Activated naive CD4-positive, alpha-beta T cell treated with anti-CD3 and anti-CD28 coated beads, Interleukin-2, amount 50 U/mL, for 72 hours (primary cell): ENCODE measurements at places on chromosomes 7 and 10. TPM values are rescaled to one million over a fixed set of nuclear protein-coding genes. Genes with fewer than 3 reads are reported as not detected.

Gene CFAP70
- 1.2 TPM for total RNA-seq

Gene UCMA
- not detected for total RNA-seq

Gene DAGLB
- 19.1 TPM for total RNA-seq

Gene DGKI
- 16.8 TPM for total RNA-seq

Gene TET1
- 1.6 TPM for total RNA-seq

Gene MCM10
- 64.6 TPM for total RNA-seq

Gene ACTR3C
- total RNA-seq: 2.3 TPM

Gene ANKRD2
- 0.39 TPM for total RNA-seq

DNA sequence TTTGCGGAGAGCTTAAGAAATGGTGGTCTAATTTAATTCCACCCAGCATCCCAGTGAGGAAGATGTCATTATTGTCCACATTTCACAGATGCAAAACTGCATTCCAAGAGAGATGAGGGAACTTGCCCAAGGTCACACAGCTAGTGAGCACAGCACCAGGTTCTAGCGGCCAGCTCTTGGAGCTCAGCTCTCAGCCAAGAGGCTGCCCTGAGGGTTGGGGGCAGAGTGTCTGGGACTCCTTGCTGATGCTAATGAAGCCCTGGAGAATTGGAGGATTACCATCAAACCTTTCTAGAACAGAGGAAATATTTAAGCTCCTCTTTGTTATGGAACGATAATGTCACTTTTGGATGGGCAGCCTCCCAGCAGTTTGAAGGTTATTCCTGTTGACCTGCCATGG is 48.0 kb downstream of the PLPP4 start:
- no peak for DNase-seq

DNA sequence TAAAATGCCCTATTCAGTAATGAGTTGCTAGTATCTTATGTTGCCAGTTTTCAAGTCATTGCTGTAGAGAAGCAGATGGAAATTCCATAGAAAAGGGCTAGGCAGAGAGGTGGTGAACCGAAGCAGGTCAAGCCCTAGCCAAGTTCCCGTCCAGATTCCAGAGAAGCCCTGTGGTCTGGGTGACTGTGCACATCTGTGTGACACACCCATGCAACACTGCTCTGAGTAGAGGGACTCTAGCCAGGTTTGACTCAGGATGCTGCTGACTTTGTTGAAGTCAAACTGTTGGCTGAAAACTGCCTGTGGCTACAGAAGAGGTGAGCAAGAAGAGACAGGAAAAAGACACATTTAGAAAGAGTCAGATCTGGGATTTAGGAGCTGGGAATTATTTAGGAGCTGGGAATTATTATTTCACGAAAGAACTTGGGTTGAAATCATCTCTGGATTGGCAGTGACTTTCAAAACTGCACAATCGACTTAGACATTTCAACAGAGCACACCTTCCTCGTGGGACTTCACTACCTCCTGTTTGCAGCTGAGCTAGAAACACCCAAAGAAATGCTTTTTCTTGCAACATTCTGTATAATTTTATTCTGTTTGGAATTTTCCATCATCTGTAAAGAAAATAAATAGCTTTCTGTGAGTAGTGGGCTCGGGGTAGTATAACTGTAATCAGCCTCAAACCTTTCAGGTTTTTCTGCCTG is 149.1 kb upstream of the PRKCQ start:
- DNase-seq: no peak

GRCh38 chr7:120867932-120868331 is 10.0 kb upstream of the TSPAN12 start:
- no peak for DNase-seq

DNA sequence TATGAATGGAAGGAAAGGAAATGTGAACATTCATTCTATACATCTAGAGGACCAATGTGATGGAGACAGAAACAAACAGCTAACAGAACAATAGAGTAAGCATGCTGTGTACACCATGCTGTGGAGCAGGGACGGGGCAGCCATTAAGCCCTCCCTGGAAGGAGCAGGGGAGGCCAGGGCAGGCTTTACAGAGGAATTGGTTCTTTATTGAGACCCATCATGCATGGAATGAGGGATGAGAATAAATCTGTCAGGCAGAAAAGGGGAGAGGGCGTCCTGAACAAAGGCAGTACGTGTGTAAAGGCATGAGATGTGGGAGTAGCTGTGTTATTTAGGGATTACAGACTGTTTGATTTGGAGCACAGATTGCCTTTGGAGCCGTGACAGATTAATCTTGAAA is 35.2 kb downstream of the STK17A start:
- no peak for DNase-seq

- no peak for DNase-seq
These were observed 79.5 kb upstream of the FAM20C start for GRCh38 chr7:112881-113280.

GRCh38 chr10:97795886-97796285 is 24.1 kb upstream of the SFRP5 start:
- no peak for DNase-seq

- no peak for DNase-seq
These were observed 259.2 kb downstream of the BICC1 start for GRCh38 chr10:58771863-58772262.

GRCh38 chr7:1852517-1853430 is 182.7 kb downstream of the ELFN1 start:
- no peak for DNase-seq

- no peak for DNase-seq
These were observed 218.9 kb upstream of the PHYHIPL start for GRCh38 chr10:58957517-58957916.

GRCh38 chr7:19401461-19401860 is 256.2 kb upstream of the FERD3L start:
- no peak for DNase-seq

- DNase-seq: no peak
These were observed 17.8 kb upstream of the UTF1 start for GRCh38 chr10:133211959-133212852.

- no peak for DNase-seq
These were observed 29.0 kb downstream of the PLAC9 start for GRCh38 chr10:80161321-80162083.

DNA sequence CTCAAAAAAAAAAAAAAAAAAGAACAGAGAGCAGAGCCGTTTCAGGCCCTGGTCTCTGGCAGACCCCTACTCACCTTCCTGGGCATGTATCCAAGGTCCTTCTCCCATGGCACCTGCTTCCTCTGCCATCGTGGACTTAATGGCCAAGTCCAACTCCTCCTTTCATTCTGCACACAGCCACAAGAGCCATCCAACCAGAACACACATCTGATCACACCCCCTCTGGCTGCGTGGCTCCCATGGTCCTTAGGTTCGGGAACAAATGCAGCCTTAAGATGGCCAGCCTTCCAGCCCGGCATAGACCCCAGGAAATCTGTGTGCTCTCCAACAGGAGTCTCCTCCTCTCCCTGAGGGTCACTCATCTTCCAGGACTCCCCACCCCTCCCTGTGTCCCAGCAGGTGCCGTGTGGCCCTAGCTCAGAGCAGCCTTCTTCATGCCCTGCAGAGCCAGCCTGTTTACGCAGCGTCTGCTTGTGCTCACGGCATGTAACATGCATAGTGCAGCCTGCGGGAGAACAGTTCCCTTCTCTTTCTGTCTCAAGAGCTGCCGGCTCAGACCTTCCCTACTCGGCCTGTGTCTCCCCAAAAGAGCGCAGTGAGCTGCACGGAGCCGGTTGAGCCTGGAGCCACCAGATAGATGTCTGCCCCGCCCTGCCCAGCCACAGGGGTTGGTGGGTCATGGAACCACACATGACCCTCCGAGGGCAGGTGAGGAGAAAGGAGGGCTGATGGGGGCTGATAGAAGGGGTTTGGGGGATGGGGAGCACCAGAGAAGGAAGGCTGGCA is 157.3 kb downstream of the NRF1 start:
- DNase-seq: no peak

GRCh38 chr7:91168871-91169829 is 95.1 kb upstream of the FZD1 start:
- DNase-seq: no peak

DNA sequence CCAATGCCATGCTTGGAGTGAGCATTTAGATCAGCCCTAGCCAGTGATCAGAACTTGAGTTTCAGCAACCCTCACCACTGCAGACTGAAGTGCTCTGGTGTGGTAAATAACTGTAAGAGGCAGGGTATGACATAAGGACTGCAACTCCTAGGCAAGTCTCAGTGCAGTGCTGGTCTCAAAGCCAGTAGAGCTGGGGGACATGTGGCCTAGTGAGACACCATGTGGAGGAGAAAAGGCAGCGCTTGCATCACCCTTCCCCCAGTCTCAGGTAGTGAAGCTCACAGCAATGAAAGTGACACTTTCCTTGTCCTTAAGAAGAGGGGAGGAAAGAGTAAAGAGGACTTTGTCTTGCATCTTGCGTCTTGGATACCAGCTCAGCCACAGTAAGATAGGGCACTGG is 386.8 kb upstream of the POT1 start:
- DNase-seq: no peak

DNA sequence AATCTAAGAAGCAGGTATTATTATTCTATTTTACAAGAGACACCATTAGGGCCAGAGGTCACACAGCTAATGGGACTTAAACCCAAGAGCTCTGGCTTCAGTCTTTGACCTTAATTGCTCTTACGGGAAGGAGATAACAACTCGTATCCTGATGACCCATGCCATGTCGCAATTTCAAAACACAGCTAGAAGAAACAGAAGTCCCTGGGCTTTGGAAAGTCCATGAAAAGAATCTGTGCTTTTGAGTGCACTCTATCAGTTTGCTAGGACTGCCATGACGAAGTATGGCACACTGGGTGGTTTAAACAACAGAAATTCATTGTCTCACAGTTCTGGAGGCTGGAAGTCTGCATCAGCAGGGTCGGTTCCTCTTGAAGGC is 247.8 kb upstream of the AOAH start:
- DNase-seq: no peak
